ENCODE measurements at places on chromosomes 12 and 14.

DNA sequence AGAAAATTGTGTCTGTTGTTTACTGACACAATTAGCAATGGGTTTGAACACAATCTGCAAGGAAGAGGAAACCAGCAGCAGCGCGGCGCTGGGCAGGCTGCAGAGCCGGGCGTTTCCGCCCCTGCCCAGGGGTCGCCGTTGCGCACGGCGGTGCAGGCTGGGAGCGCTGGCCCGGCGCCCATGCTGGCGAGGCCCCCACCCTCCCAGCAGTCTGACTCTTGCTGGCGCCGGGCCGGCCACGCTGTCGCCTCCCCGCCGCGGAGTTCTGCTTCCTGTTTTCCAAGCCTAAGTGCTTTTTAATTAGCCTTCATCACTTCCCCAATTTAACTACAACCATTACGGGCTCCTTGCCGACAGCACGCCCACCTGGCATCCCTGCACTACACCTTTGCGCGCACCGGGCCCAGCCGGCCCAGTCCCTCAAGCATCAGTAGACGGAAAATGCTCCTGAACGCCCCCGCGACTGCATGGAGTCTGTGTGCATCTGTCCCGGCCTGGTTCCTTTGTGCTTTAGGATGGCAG lies 212.1 kb downstream of the GXYLT1 start:
- no peak for DNase-seq

DNA sequence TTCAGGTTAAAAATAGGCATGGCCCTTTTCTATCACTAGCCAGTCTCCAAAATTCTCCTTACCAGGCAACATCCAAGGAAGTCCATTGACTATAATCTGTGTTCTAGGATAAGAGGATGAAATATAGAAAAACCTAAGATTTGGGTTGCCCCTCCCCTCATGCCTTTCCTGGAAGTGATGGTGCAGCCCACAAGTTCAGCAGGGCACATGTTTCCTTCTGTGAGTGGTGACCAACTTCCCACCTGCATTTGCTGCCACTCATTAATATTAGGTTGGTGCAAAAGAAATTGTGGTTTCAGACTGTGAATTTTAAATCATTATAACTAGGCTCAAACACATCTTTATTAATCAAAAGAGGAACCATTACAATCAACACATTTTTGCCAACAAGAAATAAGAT lies 250.5 kb upstream of the FKBP4 start:
- DNase-seq = no peak

DNA sequence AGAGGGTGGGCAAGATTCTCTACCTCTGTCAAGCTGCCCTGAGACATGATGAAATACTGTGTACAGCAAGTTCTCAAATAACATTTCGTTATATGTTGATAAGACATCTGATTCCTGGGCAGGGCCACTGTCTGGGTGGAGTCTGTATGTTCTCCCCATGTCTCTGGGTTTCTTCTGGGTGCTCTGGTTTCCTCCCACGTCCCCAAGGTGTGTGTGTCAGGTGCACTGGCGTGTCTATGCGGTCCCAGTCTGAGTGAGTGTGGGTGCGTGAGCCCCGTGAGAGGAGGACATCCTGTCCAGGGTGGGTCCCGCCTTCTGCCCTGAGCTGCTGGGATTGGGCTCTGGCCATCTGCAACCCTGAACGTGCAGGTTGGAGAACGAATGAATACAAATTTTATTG lies 29.6 kb downstream of the KCTD10 start:
- DNase-seq = no peak

- DNase-seq = no peak
These were observed 176.2 kb upstream of the NOVA1 start for GRCh38 chr14:26773906-26774593.

DNA sequence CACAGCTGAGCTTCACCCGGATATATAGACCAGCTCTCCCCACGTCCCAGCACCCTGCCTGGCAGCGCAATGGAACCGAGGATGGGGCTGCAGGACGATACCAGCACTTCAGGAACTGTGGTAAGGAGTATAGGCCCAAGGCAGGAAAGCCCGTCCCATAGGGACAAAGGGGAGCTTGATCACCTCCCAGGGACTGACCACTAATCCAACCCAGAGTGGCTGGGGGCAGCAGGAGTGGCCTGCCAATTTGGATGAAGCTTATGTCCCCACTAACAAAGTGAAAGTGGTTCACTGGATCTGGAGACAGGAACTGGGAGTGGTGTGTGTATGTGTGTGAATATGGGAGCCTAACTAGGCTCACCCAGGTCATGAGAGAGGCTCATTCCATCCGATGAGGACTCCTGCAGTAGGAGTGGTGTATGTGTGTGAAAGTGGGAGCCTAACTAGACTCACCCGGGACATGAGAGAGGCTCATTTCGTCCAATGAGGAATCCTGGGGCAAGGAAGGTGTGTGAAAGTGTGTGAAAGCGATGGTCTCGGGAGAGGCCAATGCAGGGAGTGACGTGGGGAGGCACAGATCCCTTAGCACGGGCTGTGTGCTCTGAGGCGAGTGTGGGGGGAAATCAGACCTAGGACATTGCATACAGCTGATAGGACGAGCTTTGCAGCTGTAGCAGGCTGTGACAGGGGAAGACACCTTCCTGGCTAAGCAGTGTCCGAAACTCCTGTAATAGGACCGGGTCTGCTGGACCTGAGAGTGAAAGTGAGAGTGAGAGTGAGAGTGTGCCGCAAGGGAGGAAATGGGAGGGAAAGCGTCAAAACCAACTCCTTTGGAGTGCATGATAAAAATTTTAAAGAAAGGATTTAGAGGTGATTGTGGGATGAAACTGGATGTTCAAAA lies 25.7 kb downstream of the KLRK1 start:
- DNase-seq = no peak

GRCh38 chr12:106138633-106139421 lies at the start of gene NUAK1:
TSS of gene NUAK1 (minus strand) at chr12:106138954. CDS start at chr12:106138653, 301 bp downstream.
- DNase-seq = no peak

DNA sequence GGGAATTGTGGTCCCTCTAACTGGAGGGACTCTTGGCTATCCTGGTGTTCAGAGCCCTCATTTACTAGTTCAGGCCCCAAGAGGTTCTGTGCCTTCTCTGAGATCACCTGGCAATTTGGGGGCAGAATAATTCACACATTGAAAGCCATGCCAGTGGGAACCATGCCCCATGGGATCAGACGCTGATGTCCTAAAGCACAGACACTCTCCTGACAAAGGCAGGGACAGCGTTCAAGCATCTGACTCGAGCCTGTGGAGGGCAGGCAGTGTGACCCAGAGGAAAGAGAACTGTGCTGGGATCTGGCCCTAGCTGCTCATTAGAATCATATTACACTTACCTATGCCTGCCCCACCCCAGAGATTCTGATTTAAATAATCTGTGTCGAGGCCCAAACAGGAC lies 2.4 kb upstream of the ASB2 start:
- no peak for DNase-seq

DNA sequence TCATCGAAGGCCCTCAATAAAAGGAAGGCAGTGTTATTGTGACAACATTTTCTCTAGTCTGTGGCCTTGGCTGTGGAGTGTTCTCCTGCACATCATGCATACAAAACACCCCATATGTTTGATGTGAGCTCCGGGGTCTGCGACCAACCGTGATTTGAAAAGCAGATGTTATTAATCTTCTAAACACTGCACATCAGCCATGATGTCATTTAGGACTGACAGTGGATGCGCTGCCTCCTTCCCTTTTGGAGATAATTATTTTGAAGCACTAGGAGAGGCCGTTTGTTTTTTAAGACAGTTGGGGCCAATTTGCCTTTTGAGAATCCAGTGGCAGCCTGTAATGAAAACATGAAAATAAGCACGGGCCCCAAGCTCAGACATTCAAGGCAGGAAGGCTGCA lies 1041.6 kb downstream of the BCL11B start:
- no peak for DNase-seq

- DNase-seq = no peak
These were observed 3.3 kb upstream of the ING4 start for GRCh38 chr12:6666211-6666610.

GRCh38 chr12:43964961-43965360 lies 129.1 kb downstream of the TMEM117 start:
- no peak for DNase-seq

Measured in activated CD8-positive, alpha-beta memory T cell treated with anti-CD3 and anti-CD28 coated beads for 1 hour (primary cell).